ENCODE measurements at places on chromosomes 16 and 17.

- no peak for DNase-seq
Measured at GRCh38 chr17:16938496-16939207, 33.3 kb downstream of the TNFRSF13B start.

- no peak for DNase-seq
Measured at GRCh38 chr16:66299349-66299748, 67.1 kb upstream of the CDH5 start.

GRCh38 chr16:78331731-78332130, 232.3 kb downstream of the WWOX start:
- DNase-seq, result no peak

DNA sequence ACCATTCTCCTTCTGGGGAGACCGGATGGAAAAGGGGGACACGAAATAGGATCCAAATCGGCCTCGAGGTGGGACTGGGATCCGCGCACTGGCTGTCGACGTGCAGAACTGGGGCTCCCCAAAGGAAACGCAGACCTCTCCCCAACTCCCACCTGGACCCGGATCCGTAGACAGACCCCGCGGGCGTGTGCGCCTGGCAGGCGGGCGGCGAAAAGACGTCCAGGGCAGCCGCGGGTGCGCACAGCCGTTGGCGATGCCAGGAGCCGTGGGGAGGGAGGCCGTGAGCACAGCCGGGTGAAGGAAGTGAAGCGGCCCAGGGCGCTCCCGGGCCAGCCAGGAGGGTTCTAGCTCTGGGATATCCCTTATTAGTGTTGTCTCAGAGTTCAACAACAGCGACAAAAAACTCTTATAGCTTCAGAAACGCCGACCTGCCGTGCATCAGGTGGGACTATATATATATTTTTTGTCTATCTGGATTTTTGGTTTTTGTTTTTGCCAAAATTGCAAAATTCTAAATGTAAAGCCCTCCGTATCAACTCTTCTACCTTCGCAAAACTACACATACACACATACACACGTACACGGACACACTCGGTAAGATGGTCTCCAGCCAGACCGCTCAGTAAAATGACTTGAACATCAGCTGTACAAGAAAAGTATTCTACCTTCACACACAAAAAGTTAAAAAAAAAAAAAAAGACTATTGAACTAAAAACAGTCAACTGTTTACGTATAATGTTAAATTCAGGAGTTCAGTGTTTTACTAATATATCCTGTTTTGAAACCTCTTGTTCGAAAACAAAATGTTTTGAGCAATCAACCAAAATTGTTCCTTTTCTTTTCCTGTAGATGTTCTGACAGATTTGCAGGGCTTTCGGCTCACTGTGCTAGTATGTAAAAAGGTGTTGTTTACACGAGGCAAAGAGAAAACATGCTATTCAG, 5.2 kb upstream of the AATF start:
- no peak for DNase-seq

DNA sequence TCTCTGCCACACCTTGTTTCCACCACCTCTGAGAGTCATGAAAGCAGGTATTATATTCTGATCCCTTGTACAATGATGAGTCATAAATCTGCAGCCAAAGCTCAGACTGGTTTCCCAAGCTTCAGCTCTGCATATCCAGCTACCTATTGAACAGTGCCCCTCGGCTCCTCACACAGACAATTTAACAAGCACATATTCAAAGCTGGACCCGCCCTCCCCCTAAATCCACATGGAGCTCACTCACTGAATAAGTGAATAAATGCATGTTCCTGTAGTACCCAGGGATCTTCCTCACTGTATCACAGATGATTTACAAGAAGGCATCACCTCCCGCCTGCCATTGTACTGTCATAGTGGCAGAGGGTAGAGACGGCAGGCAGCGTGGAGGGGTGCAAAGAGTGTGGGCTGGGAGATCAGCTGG, 516.4 kb downstream of the GRIN2A start:
- no peak for DNase-seq

GRCh38 chr17:58503866-58504265, 10.6 kb downstream of the MTMR4 start:
- DNase-seq, result no peak

DNA sequence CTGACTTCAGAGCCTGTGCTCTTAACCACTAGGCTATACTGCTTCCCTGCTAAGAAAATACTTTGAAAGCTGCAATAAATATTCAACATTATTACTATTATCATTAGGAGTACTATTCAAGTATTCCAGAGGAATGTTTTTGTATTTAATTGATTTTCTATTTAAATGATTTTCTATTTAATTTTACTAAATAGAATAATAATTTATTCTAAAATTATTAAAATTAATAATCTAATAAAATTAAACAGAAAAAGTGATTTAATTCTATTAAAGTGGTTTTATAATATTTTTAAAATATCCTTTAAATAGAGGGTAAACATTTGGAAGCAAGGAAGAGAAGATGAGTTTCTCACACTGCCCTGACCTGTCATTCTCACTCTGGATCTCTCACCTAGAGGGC, 173.8 kb downstream of the DNAH9 start:
- no peak for DNase-seq
